ENCODE measurements at places on chromosomes 12 and 14.

- no peak for DNase-seq
Measured at GRCh38 chr14:105398726-105399465, 558 bp downstream of the TEX22 start.

DNA sequence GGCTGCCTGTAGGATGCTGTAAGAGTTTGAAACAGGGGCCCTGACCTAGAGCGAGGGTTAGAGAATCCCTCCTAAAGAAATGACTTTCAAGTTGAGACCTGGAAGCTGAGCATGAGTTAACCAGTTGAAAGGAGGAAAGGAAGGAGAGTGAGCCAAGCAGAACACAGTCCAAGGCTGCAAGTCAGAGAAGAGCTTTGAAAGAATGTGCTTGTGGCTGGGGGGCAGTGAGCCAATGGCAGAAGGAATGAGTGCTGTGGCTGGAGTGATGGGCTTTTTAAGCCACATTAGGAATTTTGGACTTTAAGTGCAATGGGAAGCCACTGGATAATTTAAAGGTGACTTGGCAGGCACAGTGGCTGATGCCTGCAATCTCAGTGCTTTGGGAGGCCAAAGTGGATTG lies 18.1 kb downstream of the CDKN1B start:
- no peak for DNase-seq

DNA sequence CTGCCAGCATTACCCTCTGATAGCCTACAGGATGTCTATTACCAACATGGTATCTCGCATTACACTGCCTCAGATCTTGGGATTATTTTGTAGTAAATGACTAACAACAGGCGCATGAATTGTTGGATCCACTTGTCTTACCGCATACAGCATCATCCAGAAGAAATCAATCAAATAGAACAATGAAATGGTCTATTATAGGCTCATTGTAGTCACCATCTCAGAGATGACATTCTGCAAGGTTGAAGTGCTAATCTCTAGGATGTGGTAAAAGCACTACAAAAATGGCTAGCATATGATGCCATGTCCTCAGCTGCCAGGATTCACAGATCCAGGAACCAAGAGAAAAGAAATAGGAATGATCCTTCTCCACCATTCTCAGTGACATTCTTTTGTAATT lies 52.0 kb downstream of the WASHC3 start:
- no peak for DNase-seq

- DNase-seq = no peak
Measured at GRCh38 chr12:93184672-93185368, 192.9 kb upstream of the NUDT4 start.

DNA sequence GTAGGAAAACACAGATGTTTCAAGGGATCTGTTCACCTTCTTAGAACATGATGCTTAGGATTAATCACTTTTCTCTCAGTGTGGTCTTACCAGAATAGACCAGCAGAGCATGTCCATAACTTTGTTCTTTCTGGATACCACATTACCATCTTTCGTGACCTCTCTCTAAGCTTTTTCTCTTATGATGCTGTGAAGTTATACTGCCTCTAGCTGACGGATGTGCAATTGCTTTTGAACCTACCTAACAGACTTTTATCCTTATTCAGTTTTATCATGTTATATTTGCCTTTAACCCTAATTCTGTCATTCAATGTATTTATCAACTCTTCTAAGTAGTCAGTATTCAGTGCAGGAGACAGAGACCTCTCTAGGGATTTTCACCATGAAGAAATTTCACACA lies 246.7 kb downstream of the DACT1 start:
- DNase-seq = no peak

DNA sequence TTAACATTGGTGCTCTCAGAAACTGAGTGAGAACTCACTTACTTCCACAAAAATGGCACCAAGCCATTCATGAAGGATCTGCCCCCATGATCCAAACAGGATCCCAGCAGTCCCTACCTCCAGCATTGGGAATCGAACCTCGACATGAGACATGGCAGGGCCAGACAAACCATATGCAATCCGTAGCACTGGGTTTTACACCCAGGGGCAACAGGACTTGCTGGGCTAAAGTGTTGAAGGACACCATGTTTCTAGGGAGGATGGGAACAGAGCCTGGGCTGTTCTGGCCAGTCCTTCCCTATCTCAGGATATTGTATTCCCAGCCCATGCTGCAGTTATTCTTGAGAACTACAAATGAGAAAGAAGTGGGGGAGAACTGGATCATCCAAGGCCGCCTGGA lies 36.6 kb downstream of the SERPINA3 start:
- no peak for DNase-seq

DNA sequence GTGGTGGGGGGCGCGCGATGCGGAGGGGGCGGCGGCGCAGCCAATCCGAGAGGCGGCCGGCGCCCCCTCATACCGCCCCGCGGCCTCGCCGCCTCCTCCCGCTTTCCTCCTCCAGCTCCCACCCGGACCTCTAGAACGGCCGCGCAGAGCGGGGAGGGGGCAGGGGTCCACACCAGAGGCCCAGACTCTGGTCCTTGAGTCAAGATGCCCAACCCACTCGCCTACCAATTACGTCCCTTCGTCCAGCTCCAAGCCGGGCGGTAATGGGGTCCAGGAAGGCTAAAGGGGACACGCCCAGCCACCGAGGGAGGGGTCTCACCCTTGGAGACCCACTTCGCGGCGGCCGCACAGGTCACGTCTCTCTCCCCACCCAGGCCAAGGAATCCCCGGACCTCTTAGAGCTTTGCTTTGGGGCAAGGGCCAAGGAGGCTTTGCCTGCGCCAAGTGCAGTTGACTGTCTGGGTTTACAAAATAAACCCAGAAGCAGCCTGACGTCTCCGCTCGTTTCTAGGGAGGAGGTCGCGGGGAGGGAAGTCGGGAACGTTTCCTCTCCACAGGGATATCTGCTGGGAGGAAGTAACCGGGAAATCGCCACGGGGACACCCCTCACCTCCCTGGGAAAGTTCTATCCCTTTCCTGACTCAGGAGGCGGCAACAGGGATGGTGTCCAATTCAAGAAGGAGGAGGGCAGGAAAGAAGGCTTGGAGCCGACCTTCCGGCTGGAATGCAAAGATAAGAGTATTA lies 394 bp upstream of the AMIGO2 start:
- DNase-seq = no peak

GRCh38 chr14:22552827-22553076 lies 36.3 kb downstream of the DAD1 start:
- DNase-seq = no peak

DNA sequence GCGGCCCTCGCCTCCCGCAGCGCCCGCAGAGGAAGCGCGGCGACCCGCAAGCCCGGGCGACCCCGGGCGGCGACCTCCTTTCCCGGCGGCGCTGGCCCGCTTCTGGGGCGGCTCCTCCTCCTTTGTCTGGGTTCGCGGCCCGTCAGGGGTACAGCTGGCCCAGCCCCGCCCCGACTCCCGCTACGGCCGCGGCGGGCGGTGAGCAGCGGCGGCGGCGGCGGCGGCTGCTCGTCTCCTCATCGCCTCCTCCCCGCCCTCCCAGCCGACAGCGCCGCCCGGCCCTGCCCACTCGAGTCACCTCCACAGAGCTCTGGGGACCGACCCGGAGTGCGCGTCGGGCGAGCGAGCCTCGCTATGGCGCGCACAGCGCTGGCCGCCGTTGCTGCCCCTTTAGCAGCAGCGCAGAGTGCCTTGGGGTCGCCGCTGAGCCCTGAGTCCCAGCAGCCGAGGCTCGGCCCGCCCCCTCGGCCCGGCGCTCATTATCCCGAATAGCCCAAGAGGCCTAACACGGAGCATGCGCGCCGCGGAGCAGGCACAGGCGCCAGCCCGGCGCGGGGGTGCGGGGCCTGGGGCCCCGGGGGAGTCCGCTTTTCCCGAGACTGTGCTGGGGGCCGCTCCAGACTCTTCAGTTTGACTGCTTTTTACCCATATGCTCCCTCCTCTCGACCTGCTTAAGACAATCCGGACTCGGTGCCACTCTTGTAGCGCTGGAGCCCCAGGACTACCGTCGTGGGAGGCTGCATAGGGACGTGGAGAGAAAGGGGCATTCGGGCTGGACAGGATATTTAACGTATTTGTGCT lies at the start of gene SOS2:
Gene SOS2, minus strand, starts transcription at position 104 of the 801 bp plus-strand sequence. CDS start 295 bp downstream, outside the sequence.
- DNase-seq = peak; percentile 53

- no peak for DNase-seq
Measured at GRCh38 chr12:124568431-124569374, 1.3 kb upstream of the NCOR2 start.

GRCh38 chr14:74502236-74503019 lies 8.9 kb downstream of the ISCA2 start:
- no peak for DNase-seq

- no peak for DNase-seq
Measured at GRCh38 chr12:14576896-14577295, 9.2 kb upstream of the PLBD1 start.

- no peak for DNase-seq
Measured at GRCh38 chr12:132393991-132394949, 64.9 kb upstream of the GALNT9 start.

DNA sequence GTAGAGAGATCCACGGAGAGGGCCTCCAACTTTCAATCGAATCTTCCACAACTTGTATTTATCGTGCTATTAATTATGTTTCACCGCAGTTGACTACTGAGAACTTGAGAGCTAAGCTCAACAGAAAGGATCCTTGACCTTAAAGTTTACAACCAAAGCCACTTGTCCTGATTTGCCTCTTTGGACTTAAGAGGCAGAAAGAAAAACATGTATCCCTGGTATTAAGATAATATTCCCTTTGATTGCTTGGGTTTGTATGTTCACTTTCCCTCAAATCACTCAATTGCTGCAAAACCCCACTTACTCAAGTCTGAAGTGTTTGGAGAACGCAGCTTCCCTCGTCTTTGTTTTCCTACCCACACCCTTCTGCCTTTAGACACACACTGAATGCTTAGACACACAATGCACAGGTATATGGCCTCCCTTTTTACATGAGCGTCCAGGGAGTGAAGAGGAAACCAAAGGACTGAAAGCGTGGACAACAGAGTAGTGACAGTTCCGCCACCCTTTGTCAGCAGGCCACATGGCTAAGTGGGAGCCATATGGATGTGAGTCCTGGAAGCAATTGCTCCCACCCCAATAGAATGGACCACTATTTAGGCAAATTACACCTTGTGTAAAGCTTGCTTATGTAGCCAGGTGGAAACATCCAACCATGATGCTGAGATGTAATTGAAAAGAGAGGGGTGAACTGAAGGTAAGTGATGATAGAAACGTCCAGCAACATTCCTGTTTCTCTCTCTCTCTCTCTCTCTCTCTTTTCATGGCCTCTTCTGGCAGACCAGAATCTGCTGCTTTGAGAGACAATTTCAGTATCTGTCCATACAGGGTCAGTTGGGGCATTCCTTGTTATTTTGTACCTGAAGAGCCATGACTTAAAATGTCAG lies 1.4 kb upstream of the PKP2 start:
- no peak for DNase-seq

- DNase-seq = no peak
Measured at GRCh38 chr12:95687937-95688336, 102.6 kb downstream of the NTN4 start.

DNA sequence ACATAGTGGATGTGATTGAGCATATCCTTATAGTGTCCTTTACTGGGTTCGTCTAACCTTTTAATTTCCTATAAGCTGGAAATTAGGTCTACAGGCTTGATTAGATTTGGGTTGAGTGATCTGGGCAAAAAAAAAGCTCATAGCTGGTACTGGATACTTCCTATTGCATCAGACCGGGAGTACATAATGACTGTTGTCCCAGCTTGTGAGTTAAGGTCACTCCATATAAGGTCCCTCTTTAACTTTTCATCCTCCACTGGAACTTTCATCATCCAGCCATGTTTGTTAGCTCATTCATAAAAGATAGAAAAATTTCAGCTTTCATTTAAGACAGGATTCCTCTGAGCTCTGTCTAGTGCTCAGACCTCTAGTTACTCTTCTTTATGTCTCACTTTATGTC lies 80.8 kb downstream of the C14orf132 start:
- no peak for DNase-seq

DNA sequence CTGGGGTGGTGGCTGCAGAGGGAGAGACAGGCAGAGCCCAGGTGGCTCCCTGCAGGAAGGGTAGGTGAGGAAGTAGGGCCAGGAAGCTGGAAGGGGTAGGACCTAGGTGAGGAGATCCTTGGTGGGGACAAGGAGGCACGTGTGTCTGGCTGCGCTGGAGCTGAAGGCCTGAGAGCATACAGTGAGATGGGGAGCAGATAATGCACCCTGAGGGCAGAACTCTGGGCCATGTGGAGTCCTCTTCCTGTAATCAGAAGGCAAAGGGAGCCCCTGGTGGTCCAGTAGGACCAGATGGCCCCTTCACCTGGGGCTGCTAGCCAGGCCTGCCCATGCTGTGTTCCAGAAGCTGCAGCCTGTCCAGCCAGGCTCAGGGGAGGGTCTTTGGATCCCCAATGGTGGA lies 15.3 kb upstream of the KRT80 start:
- no peak for DNase-seq

- DNase-seq = no peak
Measured at GRCh38 chr12:98895086-98895651, 250.1 kb downstream of the APAF1 start.

DNA sequence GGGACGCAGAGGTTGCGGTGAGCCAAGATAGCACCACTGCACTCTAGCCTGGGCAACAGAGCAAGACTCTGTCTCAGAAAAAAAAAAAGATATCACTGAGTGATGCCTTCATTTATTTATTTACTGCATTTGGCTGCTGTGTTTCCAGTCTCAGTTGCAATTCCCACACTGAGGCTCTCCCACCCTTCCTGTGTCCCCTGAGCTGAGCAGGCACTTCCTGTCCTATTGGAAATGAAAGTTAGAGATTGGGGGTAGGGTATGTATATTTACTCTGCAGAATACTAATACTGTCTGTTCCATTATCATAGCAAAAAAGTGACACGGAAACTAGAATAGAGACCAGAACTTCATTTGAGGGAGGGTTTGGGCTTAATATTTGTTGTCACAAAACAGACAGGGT lies 1.6 kb upstream of the RBMS2 start:
- DNase-seq = no peak

DNA sequence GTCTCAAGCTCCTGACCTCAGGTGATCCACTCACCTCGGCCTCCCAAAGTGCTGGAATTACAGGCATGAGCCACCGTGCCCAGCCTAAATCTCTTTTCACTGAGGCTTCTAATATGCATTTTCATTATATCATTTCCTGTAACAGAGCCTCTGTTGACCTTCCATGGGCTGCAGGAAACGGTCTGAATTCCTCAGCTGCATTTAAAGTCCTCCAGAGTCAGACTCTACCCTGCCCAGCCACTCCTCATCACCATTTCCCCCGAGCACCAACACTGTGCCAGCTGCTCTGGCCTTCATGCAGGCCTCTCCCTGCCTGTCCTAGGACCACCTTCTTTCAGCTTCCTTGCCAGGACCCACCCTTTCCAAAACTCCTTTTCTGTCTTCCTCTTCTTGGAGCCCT lies 9.8 kb upstream of the NFKBIA start:
- no peak for DNase-seq

DNA sequence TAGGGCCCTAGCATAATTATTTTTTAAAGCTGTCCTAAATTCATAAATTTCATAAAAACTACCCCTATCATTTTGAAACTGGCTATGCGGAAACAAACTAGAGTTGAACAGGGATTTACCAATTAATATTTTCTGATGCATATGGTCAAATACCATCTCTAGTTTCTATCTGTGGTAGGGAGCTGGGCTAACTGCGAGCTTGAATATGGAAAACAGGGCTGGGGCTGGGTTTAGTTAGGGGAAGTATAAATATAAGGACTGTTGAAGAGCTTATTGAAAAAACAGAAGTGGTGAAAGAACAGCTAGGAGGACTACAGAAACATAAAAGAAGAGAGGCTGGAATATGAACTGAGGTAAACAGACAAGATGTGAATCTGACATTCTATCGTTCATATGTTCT lies 91.8 kb downstream of the SLC38A1 start:
- DNase-seq = no peak

Measured in activated CD8-positive, alpha-beta memory T cell treated with anti-CD3 and anti-CD28 coated beads for 48 hours (primary cell).